Hematopoietic multipotent progenitor cell treated with erythropoietin and hydrocortisone succinate and interleukin-3 and kit ligand, for 6 days (in vitro differentiated cells): ENCODE measurements at places on chromosomes 6 and 20.

GRCh38 chr20:5342021-5342420 is 25.3 kb upstream of the PROKR2 start:
- no peak for DNase-seq

DNA sequence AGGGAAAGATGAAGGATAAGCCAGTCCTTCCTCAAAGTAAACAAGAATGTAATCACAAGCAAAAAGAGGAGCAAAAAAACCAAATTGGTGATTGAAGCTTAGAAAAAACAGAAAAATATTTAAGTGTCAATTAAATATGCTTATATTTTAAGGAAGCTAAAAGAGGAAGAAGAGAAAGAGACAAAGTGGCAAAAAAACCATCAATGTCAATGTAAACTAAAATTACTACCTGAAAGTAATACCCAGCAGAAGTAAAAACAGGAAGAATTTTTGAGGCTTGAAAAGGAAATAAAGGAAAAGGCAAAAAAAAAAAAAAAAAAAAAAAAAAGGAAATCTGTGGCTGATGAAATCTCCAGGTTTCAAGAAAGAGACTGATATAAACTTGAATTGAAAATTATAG is 36.2 kb upstream of the OGFRL1 start:
- DNase-seq = no peak

GRCh38 chr6:41811095-41811494 is 23.6 kb downstream of the TOMM6 start:
- DNase-seq = no peak

DNA sequence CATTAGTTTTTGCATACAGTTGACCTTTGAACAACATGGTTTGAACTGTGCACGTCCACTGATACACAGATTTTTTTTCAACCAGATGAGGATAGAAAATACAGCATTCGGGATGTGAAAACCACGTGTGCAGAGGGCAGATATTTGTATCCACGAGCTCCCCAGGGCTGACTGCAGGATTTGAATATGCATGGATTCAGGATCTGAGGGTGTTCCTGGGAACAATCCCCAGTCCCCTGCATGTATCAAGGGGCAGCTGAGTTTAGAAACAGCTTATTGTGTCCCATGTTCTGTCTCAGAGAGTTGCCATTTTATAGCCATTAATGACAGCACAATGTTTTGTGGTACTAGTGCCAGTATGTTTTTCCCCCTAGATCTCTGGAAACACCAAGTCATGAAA is 53.6 kb downstream of the CD164 start:
- no peak for DNase-seq

DNA sequence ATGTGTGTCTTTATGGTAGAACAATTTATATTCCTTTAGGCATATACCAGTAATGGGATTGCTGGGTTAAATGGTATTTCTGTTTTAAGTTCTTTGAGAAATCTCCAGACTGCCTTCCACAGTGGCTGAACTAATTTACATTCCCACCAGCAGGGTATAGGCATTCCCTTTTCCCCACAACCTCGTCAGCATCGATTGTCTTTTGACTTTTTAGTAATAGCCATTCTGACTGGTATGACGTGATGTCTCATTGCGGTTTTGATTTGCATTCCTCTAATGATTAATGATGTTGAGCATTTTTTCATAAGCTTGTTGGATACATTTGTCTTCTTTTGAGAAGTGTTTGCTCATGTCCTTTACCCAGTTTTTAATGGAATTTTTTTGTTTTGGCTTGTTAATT is 5.3 kb upstream of the TASP1 start:
- no peak for DNase-seq

DNA sequence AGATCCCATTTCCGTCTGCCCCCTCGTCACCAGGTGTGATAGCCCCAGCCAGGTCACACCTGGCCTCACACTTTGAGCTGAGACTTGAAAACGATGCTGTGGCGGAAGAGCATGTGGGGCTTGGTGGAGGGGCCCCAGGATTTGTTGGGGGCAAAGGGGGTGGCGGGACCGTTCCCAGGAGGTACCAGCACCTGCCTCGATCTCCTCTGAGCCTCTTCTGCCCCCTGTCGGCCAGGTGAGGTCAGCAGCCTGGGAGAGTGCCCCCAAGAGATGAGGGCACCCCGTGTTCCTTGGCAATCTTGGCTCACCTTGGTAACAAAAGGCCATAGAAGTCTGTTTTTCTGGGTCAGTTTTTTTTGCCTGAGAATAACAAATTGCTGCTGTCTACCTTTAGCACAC is 25.4 kb downstream of the SPATA2 start:
- DNase-seq = no peak
